Stimulated activated CD4-positive, alpha-beta T cell treated with anti-CD3 and anti-CD28 coated beads, Interleukin-12 subunit alpha, Interleukin-12 subunit beta, amount 100 ng/mL, for 24 hours (primary cell): ENCODE measurements at places on chromosomes 5 and 9.

DNA sequence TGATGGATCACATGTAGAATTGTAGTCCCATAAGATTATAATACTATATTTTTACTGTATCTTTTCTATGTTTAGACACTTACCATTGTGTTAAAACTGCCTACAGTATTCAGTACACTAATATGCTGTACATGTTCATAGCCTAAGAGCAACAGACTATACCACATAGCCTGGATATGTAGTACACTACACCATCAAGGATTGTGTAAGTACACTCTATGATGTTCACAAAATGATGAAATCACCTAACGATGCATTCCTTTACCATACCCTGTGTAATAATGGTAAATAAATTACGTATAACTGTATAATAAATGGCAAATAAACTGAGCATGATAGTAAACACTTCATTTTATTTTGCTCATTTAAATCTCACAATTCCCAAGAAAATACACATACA lies 60.3 kb downstream of the RICTOR start:
- DNase-seq = no peak

DNA sequence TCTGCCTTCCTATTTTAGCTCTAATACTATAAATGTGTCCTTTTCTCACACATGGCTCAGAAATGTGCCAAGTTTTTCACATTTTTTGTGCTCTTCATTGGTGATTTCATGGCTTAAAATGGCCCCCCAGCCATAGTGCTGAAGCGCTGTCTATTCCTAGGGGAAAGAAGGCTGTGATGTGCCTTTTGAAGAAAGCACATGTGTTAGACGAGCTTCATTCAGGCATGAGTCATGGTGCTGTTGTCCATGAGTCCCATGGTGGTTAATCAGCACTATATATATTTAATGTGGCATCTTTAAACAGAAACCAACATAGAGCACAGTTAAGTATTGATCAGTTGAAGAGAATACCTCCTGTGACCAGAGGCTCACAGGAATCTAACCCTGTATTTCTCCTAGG lies 55.8 kb downstream of the PDE8B start:
- DNase-seq = no peak

GRCh38 chr5:125336401-125336800 lies 590.0 kb upstream of the ZNF608 start:
- no peak for DNase-seq

- no peak for DNase-seq
Observed at GRCh38 chr5:14463629-14464028, 118.0 kb upstream of the OTULINL start.

- no peak for DNase-seq
Observed at GRCh38 chr5:1416856-1417469, 28.3 kb downstream of the SLC6A3 start.

DNA sequence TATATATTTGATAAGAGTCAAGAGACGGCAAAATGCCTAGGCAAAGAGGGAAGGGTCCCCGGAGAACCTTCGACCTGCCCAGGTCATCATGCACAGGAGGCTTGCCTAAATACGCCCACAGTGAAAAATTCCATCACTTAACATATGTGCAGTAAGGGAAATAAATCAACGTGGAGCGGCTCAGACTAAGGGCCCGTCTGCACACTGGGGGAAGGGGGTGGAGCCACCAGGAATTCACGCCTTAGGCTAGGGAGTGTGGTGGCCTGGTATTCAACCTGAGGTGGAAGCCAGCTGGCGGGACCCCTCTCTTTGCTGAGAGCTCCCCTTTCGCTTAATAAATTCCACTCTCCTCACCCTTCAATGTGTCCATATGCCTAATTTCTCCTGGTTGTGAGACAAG lies 8.3 kb downstream of the PTBP3 start:
- DNase-seq = no peak

DNA sequence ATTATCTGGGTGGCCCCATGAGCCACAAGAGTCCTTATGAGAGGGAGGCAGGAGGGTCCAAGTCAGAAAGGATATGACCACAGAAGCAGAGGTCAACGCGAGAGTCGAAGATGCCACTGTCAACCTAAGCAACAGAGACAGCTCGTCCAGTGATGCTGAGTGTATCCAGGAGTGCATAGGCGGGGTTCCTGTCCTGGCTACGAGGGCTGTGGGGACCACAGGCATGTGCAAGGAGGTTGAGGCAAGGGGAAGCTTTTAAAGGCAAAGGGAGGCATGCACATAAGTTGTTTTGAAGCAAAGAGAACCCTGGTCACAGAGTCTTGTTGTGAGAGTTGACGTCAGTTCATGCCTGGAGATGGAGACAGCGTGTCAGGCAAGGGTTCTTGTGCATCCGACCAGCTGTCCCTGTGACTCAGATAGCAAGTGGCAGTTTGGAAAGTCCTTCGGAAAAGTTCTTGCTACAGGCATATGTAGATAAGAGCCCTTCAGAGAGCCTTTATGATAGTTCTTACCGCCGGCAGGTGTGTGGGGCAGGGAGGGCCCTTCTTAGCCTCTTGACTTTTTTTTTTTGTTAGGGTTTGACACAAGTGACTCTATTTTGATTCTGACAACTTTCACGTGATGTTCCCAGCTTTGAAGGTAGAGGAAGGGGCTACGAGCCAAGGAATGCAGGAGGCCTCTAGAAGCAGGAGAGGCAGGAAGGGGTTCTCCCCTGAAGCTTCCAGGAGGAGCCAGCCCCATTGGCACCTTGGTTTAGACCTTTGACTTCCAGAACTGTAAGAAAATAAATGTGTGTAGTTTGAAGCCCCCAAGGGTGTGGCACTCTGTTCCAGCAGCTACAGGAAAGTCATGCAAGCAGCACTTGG lies 66.0 kb upstream of the FCN1 start:
- DNase-seq = no peak

- no peak for DNase-seq
Observed at GRCh38 chr9:116543731-116544400, 143.2 kb upstream of the TRIM32 start.

- DNase-seq = no peak
Observed at GRCh38 chr5:102411-103043, 10.6 kb downstream of the PLEKHG4B start.

- no peak for DNase-seq
Observed at GRCh38 chr5:112279082-112279481, 140.0 kb downstream of the EPB41L4A start.

- no peak for DNase-seq
Observed at GRCh38 chr5:81760521-81760920, 9.6 kb upstream of the SSBP2 start.

- no peak for DNase-seq
Observed at GRCh38 chr5:59204114-59204897, 621.4 kb downstream of the RAB3C start.

DNA sequence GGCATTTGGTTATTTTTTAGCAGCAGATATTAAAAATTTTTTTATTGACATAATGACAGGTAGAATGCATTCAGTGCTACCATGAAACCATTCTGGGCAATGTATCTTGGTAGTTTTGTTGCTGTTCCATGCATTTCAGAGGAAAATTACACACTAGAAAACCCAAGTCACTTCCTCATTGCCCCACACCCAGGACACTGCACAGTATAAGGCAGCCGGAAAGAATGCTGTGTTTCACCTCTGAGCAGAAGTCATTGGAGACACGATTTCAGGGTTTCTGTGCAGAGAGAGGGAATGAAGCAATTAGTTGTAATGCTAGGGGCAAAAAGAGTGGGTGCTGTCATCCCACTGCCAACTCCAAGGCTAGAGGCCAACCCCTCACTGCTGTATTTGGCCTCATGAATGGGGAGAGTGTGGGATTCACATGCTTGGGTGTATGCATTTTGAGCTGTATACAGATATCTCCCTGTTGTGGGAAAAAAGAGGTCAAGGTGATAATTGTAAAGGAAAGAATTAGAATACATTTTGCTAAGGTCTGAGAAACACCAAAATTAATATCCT lies 290.5 kb downstream of the BNC2 start:
- DNase-seq = no peak

- DNase-seq = no peak
Observed at GRCh38 chr5:179314606-179315355, 30.5 kb downstream of the ADAMTS2 start.

DNA sequence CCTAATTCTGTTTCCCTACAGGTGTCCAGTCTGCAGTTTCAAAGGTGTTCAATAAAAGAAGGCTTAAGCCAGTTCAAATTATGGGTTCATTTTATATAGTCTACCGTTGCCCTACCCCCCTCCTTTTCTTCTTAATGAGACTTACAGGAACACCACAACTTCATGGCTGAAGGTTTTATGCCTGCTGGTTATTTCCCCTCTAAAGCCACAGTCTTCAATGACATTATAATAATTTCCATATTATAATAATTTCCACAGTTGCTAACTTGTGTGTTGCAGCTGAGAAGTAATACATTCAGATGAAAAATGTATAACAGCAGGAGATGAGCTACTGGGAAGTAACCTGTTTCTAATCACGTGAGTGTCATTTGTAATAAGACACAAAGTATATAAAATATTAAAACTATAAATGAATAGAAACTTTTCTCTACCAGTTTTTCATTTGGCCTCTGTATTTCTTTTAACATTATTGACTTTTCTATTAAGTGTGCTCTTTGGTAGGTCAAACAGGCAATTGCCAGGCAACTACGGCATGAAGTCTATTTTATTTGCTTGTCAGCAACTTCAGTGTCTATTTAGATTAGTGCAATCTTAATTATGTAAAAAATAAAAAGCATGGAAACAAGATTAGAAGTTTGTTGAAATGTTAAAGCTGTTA lies 120.5 kb upstream of the HMHB1 start:
- DNase-seq = no peak

DNA sequence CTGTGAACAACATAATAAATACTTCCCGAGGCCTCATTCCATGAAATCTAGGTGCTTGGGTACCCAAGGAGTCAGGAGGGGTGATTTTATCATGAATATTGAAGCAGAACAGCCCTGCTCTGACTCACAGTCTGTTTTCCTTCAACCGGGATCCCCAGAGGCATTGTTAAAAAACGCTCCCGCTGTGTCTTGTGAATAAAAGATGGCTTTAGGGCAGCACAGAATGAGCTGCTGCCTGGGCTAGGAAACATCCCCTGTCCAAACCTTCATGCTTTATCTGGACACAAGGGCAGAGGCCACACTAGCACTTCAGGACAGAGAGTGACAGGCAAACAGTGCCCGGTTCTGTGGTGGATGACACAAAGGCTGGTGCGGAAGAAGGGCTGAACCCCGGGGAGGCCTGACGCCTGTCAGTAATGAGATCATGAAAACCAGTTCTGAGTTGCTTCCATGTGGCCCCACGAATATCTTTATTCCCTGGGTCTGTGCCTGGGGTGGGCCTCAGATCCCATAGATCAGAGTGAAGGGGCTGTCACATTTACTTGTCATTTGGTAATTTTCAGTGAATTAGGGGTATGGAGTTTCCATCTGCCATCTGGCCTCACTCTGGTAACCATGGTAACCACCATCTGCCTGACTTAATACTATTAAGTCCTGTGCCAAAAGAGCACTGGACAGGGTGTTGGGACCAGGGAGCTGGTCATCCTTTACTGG lies 2.6 kb downstream of the IGFBPL1 start:
- DNase-seq = no peak

DNA sequence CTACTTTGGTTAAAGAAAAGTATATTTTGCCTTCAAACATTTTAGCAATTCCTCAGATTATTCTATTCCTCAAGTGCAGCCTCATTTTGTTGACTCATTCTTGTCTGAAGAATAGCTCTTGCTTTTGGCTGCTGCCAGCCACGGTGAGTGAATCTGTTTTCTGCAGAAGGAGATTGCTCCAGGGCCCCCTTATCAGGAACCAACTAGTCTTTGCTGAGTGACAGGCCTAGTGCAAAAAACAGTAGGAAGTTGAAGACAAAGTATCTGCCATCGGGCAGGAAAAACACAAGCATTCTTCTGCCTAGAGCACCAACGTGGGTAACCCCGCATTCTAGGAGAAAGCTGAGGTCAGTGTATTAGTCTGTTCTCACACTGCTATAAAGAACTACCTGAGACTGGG lies 42.3 kb downstream of the ZNF883 start:
- no peak for DNase-seq

GRCh38 chr9:98795970-98796363 lies 388 bp downstream of the ANKS6 start:
- no peak for DNase-seq

DNA sequence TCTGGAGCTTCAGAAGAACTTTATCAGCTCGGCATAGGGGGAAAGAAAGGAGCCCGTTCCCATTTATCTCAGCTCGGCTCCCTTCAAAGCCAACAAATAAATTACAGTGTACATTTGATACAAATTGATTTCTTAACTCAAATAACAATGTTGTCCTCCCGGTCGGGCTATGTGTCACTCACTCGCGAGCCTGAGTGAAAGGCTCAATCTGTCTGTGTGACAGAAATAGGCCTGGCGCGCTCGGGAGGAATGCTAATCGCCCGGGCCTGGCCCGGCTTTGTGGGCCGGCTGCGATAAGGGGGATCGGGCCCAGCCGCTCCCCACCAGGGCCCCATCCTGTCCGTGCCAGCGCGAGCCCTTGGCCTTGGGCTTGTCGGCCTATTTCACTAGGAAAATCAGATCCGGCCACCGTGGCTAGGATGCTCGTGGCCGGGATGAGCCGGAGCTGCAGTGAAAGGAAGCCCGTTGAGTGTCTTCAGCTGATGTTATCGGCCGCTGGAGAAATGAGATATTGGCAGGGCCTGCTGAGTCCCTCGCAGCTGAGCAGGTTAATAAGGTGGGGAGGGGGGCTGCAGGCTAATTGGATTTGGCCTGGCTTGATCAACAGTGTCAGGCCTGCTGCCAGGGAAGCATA lies 258.7 kb downstream of the IRX1 start:
- DNase-seq = no peak
